ENCODE measurements at places on chromosomes 6 and 20. TPM values are rescaled to one million over a fixed set of nuclear protein-coding genes. Genes with fewer than 3 reads are reported as not detected.

SIRPG gene
- not detected for total RNA-seq

OPN5 gene
- not detected for total RNA-seq

SLC26A8 gene
- total RNA-seq = not detected

DSP gene
- total RNA-seq = 304 TPM

MEI4 gene
- total RNA-seq = not detected

ZSCAN23 gene
- total RNA-seq = 11.0 TPM

NKX2-4 gene
- not detected for total RNA-seq

FHL5 gene
- not detected for total RNA-seq

DEFB132 gene
- total RNA-seq = not detected

HUS1B gene
- total RNA-seq = 0.22 TPM

TMX4 gene
- 23.2 TPM for total RNA-seq

OPRL1 gene
- 1.3 TPM for total RNA-seq

BPI gene
- not detected for total RNA-seq

ABCF1 gene
- 45.9 TPM for total RNA-seq

RAET1L gene
- 0.22 TPM for total RNA-seq

ARMH2 gene
- total RNA-seq = not detected

BTN1A1 gene
- total RNA-seq = not detected

SEMG1 gene
- not detected for total RNA-seq

IL17F gene
- not detected for total RNA-seq

KCNK5 gene
- not detected for total RNA-seq

All from placental epithelial cell (primary cell).